ENCODE measurements at places on chromosomes 1 and 21.
A peak's percentile ranks its signal among the peaks of the same experiment; 100 is the strongest.

DNA sequence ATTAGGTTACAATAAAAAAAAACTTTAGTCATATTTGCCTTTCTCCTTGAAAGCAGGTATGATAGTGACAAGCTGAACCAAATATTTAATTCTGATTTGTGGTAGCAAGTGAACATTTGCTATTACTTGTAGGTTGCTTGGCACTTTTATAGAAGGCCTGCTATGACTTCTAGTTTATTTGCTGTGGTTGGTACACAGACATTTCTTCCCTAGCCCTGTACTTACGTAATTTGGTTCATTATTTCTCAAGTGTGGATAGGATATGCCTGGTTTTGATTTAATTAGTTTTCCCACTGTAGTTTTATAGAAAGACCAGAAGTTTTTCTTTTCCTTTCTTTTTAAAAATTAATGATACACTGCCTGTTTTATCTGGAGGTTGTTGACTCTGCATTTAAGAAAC lies 55.9 kb downstream of the PPP2R5A start:
- no peak for DNase-seq

GRCh38 chr21:26795412-26795805 lies 49.8 kb downstream of the ADAMTS1 start:
- DNase-seq = no peak

- no peak for DNase-seq
These were observed 101.5 kb upstream of the RUNX3 start for GRCh38 chr1:25031601-25031965.

- no peak for DNase-seq
These were observed 32.0 kb downstream of the SORT1 start for GRCh38 chr1:109365642-109366204.

DNA sequence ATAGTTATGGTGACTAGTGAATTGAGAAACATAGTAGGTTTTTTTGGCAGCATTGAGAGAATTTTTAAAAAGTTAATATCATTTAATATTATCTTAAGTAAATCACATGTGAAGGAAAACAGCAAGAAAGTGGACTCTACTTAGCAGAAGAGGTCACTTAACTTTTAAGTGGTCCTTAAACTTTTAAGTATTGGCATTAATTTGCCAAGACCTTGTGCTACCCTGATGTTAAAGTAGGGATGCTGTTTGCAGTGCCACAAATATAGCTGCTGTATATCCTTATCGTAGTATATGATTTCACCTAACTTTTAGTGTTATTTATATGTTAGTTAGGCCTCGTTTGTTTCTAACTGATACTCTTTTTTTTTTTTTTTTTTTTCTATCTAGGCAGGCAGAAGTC lies 40.2 kb downstream of the SMG7 start:
- DNase-seq = no peak

GRCh38 chr1:174659823-174660222 lies 212.1 kb downstream of the GPR52 start:
- DNase-seq = no peak

GRCh38 chr1:230163205-230163604 lies 96.2 kb downstream of the GALNT2 start:
- DNase-seq = no peak

- no peak for DNase-seq
These were observed 15.0 kb upstream of the CELA3B start for GRCh38 chr1:21961799-21962198.

- no peak for DNase-seq
These were observed 28.4 kb downstream of the TRIM45 start for GRCh38 chr1:117093091-117093534.

GRCh38 chr1:155591770-155592169 lies 18.2 kb upstream of the MSTO1 start:
- DNase-seq = peak; percentile 66

DNA sequence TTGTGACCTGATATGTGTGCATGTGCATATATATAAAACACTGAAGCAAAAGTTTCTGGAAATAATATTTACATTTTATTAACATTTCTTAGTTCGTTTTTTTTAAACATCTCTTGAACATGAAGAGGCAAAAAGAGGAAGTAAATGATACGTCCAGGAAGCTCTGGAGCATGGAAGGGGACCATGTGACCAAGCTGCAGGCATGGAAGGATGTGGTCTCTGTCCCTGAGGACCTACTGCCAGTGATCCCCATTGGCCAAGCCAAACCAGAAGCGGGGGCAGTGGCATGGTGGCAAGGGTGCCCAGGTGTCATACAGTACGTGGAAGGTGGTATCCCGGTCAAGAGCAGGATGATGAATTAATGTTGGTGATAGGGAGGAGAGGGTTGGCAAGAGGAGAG lies 268.3 kb upstream of the PROX1 start:
- DNase-seq = no peak

GRCh38 chr1:8211883-8212579 lies 105.9 kb upstream of the SLC45A1 start:
- no peak for DNase-seq

DNA sequence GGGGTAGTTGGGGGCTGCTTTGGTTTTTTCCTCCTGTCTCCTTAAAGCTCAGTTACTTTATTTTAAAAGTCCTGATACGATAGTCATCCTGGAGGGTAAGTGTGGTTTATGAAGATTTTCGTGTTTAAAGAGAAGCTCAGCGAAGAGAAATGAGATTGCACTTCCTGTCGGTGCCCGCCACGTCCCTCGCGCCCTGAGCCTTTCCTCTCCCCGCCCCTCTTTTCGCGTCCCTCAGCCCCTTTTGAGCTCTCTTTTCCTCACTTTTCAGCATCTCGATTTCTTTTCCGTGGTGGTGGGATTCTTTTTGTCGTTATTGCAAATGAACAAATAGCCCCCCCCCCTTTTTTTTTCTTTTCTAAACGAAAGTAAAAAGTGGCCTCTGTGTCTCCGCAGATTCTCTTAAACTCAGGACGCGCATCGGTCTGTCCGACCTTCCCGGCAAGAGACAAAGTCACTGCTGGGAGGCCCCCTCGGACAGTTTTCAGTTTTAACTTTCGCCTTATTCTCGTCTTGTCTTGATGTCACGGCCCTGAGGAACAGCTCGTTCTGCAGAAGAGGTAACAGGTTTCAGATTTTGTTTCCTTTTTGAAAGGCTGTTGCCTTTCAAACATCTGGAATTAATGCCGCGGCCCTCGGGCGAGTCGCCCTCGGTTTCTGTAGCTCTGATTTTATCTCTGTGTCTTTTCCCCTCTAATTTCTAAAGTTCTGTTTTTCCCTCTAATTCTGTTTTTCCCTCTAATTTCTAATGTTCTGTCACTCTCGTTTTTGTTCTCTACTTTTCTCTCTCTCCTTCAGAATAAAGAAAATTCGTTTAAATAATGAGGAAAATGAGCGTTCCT lies 1.0 kb upstream of the DMRTA2 start:
- no peak for DNase-seq

DNA sequence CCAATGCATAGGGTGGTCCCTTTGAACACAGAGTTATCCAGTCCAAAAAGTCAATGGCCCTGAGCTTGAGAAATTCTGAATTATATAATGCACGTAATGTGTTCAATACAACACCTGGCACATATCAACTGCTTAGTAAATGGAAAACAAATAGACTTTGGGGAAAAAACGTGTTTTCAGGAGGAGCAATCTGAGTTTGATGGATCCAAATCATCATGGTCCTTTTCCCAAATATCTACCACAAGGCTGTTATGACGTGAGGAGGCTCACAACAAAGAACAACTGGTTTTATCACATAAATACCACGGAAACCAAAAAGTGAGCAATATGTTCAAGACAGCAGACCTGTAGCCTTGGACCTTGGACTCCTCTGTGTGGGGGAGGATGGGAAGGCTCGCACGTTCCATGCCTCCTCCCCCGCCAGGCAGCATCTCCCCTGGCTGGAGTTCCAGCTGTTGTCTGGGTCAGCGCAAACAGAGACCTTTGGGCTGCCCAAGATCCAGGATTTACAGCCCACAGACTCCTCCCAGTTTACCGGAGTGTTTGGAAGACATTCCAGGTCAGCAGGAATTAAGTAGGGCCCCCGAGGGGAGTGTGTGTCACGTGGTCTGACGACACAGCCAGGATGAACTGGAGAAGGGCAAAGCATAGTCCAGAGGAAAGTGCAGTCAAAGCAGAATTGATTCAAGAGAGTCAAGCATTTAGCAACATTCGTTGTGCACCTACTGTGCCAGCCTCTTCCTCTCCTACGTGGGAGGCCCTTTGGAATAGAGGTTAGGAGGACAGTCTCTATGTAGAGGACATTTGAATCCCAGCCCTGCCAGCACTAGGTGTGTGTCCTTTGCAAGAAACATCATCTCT lies 32.2 kb upstream of the MED18 start:
- no peak for DNase-seq

GRCh38 chr1:230537456-230537855 lies 104.8 kb upstream of the COG2 start:
- DNase-seq = no peak

DNA sequence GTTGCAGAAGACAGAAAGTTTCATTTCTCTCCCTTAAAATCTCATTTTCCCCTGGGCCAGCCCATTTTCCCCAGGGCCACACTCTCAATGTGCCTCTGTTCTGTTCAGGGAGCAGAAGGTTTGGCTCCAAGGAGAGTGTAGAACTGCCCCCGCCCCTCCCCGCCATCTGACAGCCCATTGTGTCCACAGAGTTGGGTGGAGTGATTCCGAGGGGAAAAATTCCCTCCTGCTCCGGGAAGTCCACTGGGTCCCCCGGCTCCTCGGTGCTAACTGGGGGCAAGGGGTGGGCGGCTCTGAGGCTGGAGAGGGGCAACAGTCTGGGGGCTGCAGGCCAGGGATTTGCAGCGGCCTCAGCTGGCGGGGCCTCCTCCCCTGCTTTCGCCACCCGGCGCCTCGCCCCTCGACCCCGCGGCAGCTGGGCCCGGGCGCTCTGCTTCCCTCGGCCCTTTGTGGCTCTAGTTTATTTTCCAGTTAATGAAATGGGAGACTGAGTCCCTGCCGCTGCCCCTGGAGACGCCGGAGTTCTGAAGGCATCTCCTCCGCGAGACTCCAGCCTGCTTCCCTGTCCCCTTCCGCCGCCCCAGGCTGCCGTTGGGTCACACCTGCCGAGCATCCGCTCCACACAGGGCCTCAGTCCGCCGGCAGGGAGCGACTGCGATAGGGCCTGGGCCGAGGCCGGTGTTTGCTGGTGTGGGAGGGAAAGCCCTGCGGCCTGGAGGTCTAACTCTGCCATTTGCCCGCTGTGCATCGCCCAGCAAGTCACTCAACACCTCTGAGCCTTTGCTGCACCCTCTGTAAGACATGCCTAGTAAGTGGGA lies 14.7 kb upstream of the KIRREL1 start:
- DNase-seq = no peak

DNA sequence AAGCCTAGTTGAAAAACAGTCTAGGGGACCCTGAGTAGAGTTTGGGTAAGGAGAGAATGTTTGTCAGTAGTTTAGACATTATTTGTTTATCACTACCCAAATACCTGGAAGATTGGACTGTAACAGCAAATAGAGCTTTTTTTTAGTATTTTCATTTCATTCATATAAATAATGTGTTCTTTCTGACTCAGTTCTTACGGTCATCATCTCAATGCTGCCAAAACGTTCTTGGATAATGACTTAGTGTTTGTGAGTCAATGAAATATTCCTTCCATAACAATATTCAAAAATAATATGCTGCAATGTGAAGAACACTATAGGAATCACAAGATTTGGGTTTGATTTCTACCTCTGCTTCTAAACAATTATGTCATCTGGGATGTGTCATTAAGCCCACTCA lies 400.0 kb upstream of the PKN2 start:
- DNase-seq = no peak

DNA sequence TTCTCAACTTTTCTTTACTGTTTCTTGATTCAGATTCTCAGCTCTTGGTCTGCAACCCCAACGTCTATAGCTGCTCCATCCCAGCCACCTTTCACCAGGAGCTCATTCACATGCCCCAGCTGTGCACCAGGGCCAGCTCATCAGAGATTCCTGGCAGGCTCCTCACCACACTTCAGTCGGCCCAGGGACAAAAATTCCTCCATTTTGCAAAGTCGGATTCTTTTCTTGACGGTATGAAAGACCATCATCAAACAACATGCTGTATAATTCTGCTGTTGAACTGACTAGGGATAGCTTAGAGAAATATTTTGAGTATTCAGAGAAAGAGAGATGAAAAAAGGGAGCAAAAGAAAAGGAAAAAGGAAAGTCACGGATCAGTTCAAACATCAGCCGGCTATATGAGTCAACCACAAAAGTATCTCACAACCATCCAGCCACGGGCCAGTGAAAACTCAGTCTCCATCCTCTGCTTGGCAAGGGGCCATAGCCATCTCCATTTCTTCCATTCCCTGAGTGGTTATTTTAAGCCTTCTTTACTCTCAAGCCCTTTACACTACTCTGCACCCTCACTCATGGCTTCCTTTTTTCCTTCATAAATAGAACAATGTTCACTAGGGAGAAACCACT lies 14.1 kb downstream of the DNASE2B start:
- no peak for DNase-seq

- no peak for DNase-seq
These were observed 1346.1 kb downstream of the BRINP3 start for GRCh38 chr1:189131576-189131975.

- no peak for DNase-seq
These were observed 72.3 kb downstream of the RUSC1 start for GRCh38 chr1:155392898-155393411.

- no peak for DNase-seq
These were observed 2.2 kb downstream of the NRIP1 start for GRCh38 chr21:15062606-15062965.

- DNase-seq = no peak
These were observed 20.2 kb downstream of the MACO1 start for GRCh38 chr1:25450891-25451290.

DNA sequence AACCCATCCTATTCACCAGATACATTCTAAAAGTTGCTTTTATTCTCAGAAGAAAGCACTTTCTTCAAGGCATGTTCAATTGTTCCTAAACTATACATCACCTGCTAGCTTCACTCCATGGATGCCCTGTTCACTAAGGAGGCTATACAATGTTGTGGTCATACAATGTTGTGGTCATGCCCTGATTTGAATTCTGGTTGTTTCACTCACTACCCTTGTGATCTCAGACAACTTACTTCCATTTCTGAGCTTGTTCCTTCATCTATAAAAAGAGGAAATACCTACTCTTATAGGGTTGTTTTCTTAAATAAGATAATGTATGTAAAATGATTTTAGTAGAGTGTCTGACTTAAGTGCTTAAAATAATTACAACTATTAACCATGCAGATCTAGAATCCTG lies 19.7 kb downstream of the EDEM3 start:
- DNase-seq = no peak

DNA sequence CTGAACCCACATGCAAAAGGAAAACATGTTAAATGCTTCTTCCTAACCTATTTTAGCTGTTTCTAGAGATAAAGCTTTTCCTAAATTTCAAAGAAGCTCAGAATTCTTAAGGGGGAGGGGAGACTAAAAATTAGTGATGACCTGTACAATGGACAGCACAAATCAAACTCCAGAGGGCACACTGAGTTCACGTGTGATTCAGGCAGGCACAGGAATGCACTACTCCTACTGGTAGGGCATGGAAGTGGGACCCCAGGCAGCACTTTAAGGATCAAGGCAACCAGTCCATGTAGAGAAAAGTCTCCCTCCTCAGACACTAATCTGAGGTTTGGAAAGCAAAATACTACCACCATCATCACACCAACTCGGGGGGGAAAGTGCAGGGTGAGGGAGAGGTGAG lies 31.3 kb upstream of the CLCA4 start:
- no peak for DNase-seq

Measured in NCI-H2081 treated with DMSO at 0.1 percent for 48 hours (cell line).